ELF-1 (cell line): ENCODE measurements at places on chromosomes 5 and 9.

DNA sequence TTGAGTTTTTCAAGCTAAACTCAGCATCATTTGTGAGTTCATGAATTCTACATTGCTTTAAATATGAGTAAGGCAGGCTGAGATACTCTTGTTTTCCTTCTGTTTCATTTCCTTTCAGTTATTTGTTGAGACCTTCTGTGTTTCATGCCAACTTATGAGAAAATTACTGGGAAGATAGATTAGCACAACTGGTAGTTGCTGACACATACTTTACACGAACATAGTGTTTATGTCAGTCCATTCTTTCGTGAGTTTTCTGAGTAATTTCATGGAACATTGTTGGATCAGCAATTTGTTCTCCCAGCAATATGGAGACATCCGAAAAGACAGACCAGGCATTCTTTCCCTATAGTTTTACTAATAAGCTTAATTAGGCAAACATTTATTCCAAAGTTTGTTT is 102.0 kb upstream of the SMC5 start:
- no peak for DNase-seq

- DNase-seq: no peak
Observed at GRCh38 chr5:3393122-3393919, 202.3 kb upstream of the IRX1 start.

DNA sequence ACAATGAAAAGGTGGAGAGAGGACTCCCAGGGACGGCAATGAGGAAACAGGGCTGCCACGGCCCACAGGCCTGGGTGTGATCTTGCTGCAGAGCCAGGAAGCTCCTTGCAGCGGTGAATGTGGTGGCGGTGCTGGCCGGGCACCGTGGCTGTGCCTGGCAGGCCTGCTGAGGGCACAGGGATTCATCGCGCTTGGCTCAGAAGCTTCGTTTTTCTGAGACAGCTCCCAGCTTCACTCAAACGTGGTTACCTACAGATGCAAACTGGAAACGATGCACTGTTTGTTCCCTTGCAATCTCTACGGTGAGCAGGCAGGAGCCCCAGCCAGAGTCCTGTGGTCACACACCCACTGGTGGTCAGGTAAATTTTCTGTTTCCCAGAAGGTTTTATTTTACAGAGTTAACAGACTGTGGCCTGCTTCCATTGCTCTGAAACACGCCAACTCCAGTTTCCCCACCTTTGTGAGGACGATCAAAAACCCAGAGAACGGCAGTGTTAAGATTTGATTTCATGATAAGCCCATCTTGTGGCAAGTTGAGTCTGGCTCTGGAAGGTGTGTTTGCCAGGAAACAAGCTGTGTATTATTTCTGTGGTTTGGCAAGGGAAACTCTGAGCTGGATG is 183.9 kb downstream of the AUH start:
- DNase-seq: no peak

GRCh38 chr9:21656776-21657674 is 145.4 kb upstream of the MTAP start:
- no peak for DNase-seq

DNA sequence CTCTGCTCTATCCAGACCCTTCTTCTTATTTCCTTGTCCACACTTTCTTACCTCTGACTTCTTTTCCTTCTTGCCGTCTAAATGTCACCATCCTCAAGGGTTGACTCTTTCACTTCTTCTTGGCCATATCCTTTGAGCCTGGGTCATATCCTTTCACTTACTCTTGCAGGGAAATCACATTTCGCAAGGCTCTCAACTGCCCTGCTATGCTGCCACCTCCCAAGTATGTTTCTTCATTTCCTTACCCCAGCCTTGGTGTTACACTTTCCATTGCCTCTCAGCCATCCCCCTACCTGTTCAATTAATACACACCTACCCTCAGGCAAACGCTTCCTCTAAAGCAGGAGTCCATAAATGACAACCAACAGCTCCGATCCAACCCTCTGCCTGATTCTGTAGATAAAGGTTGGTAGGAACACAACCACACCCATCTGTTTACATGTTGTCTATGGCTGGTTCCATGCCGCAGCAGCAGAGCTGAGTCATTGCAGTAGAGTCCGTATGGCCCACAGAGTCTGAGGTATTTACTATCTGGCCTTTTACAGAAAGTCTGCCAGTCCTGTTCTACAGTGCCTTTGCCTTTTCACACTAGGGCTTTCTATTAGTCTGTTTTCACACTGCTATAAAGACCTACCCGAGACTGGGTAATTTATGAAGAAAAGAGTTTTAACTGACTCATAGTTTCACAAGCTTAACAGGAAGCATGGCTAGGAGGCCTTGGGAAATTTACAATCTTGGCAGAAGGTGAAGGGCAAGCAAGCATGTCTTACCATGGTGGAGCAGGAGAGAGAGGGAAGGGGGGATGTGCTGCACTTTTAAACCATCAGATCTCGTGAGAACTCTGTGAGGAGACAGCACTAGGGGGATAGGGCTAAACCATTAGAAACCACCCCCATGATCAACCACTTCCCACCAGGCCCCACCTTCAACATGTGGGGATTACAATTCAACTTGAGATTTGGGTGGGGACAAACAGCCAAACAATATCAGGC is 97.9 kb downstream of the SV2C start:
- DNase-seq: peak; percentile 44

- no peak for DNase-seq
Observed at GRCh38 chr9:32672469-32672868, 37.0 kb upstream of the TAF1L start.

GRCh38 chr9:120252248-120252647 is 327.7 kb downstream of the CDK5RAP2 start:
- DNase-seq: no peak

DNA sequence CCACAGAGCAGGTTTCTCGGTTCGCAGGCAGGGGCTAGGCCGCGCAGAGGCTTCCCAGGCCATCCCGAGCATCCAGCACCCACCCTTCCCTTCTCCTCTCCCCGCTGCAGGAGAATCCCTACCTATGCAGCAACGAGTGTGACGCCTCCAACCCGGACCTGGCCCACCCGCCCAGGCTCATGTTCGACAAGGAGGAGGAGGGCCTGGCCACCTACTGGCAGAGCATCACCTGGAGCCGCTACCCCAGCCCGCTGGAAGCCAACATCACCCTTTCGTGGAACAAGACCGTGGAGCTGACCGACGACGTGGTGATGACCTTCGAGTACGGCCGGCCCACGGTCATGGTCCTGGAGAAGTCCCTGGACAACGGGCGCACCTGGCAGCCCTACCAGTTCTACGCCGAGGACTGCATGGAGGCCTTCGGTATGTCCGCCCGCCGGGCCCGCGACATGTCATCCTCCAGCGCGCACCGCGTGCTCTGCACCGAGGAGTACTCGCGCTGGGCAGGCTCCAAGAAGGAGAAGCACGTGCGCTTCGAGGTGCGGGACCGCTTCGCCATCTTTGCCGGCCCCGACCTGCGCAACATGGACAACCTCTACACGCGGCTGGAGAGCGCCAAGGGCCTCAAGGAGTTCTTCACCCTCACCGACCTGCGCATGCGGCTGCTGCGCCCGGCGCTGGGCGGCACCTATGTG is 36.1 kb downstream of the NTNG2 start:
- DNase-seq: no peak

DNA sequence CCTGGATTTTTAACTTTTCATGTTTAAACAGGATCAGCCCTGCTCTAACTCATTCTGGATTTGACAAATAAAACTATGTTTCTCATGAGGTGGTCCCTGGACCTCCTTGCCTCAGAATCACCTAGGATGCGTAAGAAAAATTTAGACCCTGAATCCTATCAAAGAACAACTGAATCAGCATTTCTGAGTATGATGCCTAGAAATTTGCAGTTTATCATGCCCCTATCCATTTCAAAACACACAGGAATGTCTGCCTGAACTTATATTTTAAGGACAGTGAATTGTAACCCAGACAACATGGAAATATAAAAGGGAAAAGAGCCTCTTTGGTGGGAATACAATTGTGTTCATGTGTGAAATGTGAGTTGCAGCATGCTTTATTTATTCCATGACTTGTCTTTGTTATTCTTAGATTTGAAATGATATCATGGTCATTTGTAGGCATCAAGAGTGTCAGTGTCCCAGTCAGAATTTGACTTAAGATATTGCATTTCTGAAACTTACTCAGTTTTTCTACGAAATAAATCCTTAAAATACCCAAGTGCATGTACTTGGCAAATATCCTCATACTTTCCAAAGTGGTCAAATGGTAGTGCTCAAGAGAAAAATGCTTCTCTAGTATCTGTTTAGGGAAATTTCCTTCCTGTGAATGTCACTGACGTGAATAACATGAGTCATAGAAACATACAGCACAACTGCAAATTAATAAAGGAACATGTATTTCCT is 144.3 kb downstream of the GIN1 start:
- DNase-seq: no peak

- DNase-seq: no peak
Observed at GRCh38 chr5:37717613-37718431, 122.0 kb downstream of the GDNF start.

GRCh38 chr9:101469026-101469425 is 33.5 kb upstream of the ALDOB start:
- no peak for DNase-seq

- DNase-seq: peak; percentile 91
Observed at GRCh38 chr5:1633605-1634336, 110.0 kb upstream of the LPCAT1 start.

DNA sequence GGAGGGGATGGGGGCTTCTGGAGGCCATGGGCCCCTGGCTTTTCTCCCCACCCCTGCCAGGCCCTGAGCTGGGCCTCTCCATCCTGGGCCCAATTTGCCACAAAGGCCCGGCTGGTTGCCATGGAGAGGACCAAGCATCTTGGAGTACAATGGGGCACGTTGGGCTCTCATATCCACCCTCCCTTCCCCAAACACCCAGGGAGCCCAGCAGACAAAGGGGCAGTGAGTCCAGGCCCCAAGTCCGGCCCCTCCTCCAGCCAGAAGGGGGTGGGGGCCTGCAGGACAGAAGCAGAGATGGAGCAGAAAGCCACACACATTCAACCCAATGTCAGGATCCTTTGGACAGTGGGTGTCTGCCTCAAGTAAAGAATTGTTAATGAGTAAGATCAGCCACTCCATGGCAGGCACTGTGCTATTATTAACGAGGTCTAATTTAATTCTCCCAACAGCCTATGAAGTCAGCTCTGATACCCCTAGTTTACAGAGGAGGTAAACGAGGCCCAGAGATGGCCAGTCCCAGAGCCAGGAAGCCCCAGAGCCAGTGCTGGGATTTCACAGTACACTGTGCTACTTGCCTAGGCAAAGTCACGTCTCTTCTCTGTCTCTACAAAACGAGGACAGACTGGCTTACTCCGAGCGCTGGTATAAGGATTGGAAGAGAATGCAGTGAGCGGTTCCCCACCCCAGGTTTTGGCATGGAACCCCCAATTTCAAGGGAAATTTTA is 2.3 kb downstream of the CRB2 start:
- peak; percentile 74 for DNase-seq
